Stomach (tissue), 19 donors: ENCODE measurements at places on chromosomes 3 and 15. TPM values are rescaled to one million over a fixed set of nuclear protein-coding genes. Genes with fewer than 3 reads are reported as not detected.

GRCh38 chr3:155664925-155665695 lies 79.8 kb downstream of the PLCH1 start:
- H3K27me3 ChIP-seq: no peaks in the 10 kb centered on the region
- H3K4me3 ChIP-seq: no peak overlapping the region
- H3K4me1 ChIP-seq: peaks cover 10% of the 10 kb centered on the region
- no peaks in the 10 kb centered on the region for H3K36me3 ChIP-seq
- peak overlapping the region; percentile 79 for H3K27ac ChIP-seq
- peak; percentile 72 for DNase-seq

DNA sequence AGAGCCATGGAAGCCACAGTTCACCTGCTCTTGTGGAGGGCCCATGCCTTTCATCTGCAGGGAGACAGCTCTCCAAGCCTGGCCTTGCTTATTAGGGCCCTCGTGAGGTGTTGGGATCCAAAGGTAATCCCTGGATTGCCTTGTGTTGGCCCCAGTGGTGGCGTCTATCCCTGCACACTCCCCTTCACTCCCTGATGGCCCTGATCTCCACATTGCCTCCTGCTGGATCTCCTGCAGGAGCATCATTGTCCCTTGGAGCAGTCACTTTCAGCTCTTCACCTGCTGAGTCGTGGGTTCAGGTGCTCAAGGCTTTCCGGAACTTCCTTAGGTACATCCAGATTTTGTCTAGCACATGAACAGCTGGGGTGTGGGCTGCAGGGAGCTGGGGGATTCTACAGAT lies 7.0 kb downstream of the PPCDC start:
- peaks cover 20% of the 10 kb centered on the region for H3K4me1 ChIP-seq
- H3K27ac ChIP-seq: peak overlapping the region; percentile 75
- DNase-seq: no peak

Gene CYP1A2
- total RNA-seq: not detected

Gene TSPAN3
- 143 TPM for total RNA-seq

Gene TRAIP
- 2.3 TPM for total RNA-seq
